Left forelimb (tissue), 1 donor: ENCODE measurements at places on chromosomes 16 and 17.

GRCh38 chr17:62804822-62805221 lies 3.3 kb downstream of the MARCHF10 start:
- no peak for DNase-seq

DNA sequence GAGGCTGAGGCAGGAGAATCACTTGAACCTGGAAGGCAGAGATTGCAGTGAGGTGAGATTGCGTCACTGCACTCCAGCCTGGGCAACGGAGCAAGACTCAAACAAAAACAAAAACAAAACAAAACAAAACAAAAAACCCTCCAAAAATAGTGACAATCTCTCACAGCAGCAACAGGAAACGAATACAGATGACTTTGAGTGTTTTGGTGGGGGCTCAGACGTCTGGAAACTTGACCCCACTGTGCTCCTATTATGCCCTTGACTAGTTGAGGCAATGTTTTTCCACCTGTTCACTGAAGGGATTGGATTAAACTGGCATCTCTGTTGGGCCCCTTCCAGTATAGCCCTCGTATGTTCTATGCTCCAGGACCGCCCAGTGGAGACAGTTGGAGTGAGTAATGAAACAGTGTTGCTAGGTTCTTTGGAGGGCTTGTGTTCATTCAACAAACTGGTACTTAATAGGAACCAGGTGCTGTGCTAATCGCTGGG lies 167.0 kb downstream of the UTP18 start:
- no peak for DNase-seq

DNA sequence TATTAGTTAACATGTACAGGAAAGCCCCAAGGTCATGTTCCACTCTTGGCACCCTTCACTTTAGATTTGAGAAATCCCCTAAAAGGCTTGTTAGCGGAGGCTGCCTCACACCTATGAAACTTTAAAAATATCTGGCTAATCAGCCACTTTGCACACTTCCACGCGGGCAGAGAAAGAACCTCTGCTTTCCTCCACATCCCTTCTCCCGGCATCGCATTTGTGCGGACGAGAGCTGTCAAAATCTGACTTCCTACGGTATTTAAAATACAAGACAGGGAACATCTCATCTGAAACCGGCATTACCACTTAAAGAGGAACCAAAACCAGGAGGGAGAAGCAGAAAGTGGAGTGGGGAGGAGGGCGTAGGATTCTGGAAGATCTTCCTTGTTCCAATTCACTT lies 422.3 kb downstream of the TMEM114 start:
- DNase-seq = no peak

- peak; percentile 80 for DNase-seq
Observed at GRCh38 chr17:74840989-74841666, 18.6 kb downstream of the GRIN2C start.

DNA sequence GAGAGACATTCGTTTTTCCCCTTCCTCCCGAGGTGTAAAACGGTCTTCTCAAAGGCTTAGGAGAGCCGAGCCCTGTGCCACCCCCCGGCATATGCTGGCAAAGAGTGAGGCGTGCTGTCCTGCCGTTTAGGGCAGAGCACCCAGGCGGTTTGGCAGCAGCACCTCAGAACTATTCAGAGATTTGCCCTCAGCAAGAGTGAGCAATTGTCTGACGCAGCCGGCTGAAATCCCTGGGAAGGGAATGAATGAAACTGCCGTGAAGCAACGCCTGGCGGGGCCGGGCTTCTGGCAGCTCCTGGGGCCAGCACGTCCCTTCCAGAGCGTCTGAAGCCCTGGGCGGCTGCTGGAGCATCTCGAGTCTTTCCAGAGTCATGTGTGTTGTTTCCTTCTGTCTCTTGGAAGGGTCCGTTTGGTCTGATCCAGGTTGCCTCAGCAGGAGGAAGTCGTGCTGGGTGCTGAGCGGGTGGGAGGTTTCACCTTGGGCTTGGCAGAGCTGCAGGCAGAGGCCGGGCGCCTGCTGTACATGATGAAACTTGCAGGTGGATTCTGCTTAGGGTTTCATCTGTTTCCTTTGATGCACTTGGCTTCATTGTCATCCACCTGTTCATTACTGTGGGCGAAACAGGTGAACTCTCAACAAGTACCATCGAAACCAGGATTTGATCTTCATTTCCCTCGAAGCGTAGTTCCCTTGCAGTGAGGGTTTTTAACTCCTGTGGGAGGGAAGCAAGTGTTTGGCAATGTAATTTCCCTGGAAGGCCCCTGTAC lies 35.4 kb downstream of the TBCD start:
- no peak for DNase-seq

GRCh38 chr17:48241770-48242497 lies 134.4 kb downstream of the SNX11 start:
- DNase-seq = no peak

DNA sequence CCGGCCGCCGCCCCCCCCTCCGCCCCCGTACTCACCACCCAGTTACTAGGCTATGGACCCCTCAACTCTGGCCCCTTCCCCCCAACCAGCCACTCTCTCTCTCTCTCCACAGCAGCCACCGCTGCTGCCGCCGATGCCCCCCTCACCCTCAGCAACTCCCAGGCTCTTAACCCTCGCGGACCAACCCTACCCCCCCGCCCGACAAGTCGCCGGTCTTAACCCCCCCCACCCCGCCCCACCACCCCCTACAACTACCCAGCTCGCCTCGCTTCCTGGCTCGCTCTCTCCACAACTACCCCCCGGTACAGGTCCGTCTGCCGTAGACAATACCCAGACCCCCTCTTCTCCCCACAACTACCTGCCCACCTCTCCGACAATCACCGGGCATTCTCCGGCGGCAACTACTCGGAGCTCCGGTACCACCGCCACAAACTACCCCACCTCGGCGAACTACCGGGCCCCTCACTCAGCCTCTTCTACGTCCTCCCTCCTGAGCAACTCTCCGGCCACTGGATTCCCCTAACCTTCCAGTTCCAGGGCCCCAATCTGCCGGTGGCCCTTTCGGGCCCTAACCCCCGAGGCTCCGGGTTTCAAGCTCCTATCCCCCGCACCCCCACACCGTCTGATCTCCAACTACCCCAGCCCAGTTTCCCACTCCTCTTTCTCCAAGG lies 702 bp downstream of the PHF23 start:
- no peak for DNase-seq

DNA sequence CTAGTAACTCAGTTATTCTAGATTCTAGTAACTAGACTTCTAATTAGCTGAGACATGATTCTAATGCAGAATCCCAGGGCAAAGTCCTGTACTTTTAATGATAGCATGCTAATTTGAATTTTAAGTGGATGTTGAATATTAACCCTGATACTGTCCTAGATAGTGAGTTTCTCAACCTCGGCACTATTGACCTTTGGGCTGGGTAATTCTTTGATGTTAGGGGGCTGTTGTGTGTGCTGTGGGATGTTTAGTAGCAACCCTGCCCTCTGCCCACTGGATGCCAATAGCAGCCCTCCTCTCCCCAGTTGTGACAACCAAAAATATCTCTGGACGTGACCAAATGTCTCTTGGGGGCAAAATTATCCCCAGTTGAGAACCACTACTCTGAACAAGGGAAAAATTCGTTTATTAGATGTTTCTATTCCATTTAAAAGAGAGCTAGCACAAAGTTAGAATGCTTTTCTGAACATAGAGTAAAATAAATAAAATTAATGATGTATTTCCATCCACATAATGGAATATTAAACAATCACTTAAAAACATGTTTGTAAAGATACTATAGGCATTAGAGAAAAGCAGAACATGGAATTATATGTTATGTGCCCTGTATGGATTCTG lies 30.2 kb downstream of the SALL1 start:
- DNase-seq = no peak

GRCh38 chr17:48733632-48734328 lies 5.2 kb upstream of the HOXB13 start:
- DNase-seq = no peak

GRCh38 chr16:1613211-1613622 lies 1.1 kb downstream of the CRAMP1 start:
- DNase-seq = no peak

DNA sequence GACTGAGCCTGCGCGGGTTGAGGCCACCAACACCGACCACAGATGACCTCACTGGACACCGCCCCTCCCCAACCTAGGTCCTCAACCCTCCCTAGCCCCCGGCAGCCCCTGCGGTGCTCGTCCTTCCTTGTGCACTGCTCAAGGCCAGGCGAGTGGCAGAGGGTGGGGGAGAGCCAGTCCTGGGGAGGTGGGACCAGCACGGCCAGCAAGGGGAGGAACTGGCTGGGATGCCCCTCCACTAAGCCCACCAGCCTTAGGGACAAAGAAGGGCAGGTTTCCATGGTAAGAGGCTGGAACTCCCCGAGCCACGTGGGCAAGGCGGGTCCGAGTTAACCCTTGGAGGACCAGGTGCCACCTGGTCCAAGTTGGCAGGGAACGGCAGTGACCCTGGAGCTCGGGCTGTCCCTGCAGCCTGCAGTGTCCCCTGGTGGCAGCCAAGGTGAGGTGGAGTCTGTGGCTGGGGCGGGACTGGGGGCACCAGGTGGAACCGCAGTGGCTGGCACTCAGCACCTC lies 9.2 kb downstream of the FSCN2 start:
- DNase-seq = no peak

- DNase-seq = peak; percentile 36
Observed at GRCh38 chr17:78991906-78992532, 12.3 kb upstream of the LGALS3BP start.

- DNase-seq = no peak
Observed at GRCh38 chr17:6779411-6779810, 3.4 kb downstream of the FBXO39 start.

- DNase-seq = no peak
Observed at GRCh38 chr17:3761918-3762380, 38.2 kb downstream of the HASPIN start.

GRCh38 chr17:83195330-83196023 lies 116.1 kb downstream of the METRNL start:
- no peak for DNase-seq

DNA sequence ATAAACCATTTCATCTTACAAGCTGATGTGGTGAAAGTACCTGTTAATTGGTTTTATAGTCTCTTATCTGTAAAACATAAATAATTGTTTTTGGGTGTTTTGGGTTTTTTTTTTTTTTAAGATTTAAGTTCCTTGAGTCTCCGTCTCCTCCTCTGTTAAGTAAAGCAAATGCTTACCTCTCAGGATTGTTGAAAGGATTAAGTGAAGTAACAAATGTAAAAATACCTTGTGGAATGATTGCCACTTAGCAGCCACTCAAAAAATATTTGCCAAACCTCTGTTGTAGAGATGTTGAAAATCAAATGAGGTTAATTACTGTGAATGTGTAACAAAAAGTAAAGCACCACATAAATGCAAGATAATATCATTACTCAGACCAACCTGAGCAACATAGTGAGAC lies 19.2 kb downstream of the LIMD2 start:
- no peak for DNase-seq

DNA sequence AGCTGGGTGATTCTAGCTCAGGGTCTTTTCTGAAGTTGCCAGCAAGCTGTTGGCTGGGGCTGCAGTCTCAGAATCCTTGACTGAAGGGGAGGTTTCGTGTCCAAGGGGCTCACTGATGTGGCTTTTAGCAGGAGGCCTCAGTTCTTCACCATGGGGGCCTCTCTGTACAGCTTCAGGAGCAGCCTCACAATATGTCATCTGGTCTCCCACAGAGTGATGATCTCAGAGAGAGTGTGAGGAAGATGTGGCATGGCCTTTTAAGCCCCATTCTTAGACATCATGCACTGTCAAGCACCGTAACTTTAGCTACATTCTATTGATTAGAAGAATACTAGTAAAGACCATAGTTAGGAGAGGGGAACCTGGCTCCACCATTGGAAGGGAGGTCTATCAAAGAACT lies 732.6 kb downstream of the WWOX start:
- DNase-seq = no peak

- DNase-seq = no peak
Observed at GRCh38 chr17:17033466-17033865, 8.8 kb upstream of the MPRIP start.

GRCh38 chr16:27586711-27587110 lies 36.8 kb downstream of the KATNIP start:
- no peak for DNase-seq

DNA sequence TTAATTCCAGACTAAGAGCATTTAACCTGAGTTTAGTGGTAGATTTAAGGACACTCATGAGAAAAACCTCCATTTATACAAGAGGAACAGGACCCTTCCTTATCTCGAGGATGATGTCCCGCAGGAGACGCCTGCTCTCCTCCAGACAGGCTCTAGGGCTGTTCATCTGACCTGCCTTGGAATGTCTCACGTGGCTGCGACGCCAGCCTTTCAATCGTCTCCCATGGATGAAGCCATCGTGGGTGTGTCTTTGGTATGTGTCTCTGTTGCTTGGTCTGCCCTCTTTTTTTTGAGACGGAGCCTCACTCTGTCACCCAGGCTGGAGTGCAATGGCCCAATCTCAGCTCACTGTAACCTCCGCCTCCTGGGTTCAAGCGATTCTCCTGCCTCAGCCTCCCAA lies 16.5 kb downstream of the CHMP6 start:
- no peak for DNase-seq

DNA sequence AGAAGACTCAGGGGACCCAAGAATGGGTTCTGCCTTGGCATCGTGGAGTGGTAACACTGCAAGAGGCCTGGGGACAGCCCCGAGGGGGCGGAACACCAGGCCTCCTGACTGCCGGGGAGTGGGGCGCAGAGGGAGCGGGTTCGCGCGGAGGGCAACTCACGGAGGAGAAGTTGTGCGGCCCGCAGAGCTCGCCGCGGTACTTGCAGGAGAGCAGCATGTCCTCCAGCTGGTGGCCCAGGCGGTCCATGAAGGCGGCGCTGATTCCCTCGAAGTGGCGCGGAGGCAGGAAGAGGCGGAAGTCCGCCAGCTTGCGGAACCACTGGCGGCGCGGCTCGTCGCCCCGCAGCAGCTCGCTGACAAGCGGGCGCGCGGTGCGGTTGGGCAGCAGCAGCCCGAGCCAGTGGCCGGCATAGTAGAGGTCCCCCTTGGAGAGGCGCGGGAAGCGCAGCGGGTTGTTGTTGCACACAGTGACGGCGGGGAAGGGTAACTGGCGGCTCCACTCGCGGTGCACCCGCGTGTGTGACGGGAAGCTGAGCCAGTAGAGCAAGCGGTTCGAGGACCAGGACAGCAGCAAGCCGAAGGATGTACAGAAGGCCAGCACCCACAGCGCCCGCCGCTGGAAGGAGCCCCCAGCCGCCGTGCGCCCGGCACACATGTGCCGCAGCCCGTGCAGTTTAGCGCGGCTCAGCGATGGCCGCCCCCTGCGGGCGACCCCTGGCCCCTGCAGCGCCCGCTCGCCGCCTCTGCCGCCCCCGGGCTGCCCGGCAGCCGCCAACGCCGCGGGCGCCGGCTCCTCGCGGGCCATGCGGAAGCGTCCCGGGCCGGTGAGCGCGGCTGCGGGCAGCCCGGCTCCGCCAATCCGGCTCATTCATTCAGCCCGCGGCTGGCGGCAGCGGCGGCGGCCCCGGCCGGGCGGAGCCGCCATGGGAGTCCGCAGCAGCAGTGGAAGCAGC lies 1.6 kb downstream of the ASIC2 start:
- DNase-seq = no peak

GRCh38 chr16:89949121-89949742 lies 677 bp downstream of the DEF8 start:
- no peak for DNase-seq

- DNase-seq = no peak
Observed at GRCh38 chr16:87392821-87393679, 914 bp downstream of the MAP1LC3B start.

GRCh38 chr16:647173-647902 lies 1.8 kb upstream of the WDR90 start:
- no peak for DNase-seq

- DNase-seq = peak; percentile 89
Observed at GRCh38 chr16:81444448-81445121, at the start of gene CMIP. TSS of gene CMIP (plus strand) at chr16:81444808.

- DNase-seq = peak; percentile 56
Observed at GRCh38 chr17:6163612-6164333, 93.6 kb downstream of the WSCD1 start.

- DNase-seq = no peak
Observed at GRCh38 chr16:31429796-31430195, 1.6 kb upstream of the COX6A2 start.
